ENCODE measurements at places on chromosomes 4 and X.
A peak's percentile ranks its signal among the peaks of the same experiment; 100 is the strongest.

- no peak for DNase-seq
Measured at GRCh38 chrX:96776966-96777365, 92.3 kb downstream of the DIAPH2 start.

- DNase-seq: no peak
Measured at GRCh38 chr4:20317424-20317985, 65.8 kb downstream of the SLIT2 start.

GRCh38 chr4:122005064-122005755 lies 53.4 kb upstream of the TRPC3 start:
- no peak for DNase-seq

- DNase-seq: peak; percentile 68
Measured at GRCh38 chr4:37825968-37826294, 555 bp upstream of the PGM2 start.

DNA sequence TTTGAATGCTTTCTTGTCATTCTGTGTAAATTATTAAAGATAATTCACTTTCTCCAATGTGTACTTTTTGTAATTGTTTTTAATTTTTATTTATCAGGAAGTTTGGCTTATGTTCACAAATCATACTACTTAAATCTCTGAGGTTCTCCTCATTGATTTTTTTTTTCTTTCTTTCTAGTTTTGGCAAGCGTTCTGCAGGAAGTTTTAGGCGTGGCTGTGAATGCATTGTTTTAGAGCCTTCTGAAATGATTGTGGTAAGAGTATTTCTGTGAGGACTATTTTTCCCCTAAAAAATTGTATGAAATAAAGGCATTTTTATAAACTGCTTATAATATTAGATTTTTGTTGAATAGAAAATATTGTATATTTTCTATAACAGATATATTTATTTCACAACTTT lies 135.8 kb downstream of the RAPGEF2 start:
- no peak for DNase-seq

DNA sequence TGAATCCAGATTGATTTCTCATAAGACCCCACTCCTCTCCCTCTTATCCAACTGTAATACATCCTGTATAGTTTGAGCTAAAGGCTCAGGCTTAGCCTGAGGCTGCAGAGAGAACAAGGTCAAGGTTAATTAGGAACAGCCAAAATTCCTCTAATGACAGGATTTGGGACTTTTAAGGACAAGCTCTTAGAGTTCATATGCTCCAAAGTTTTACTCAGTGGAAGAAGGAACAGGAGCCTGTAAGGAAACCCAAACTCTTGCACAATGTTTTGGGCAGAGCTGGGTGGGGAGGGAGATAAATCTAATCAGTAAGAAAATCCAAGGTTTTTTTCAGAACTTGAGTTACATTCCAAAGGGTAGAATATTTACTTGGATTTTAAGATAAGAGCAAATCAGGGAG lies 238.8 kb downstream of the QDPR start:
- no peak for DNase-seq

DNA sequence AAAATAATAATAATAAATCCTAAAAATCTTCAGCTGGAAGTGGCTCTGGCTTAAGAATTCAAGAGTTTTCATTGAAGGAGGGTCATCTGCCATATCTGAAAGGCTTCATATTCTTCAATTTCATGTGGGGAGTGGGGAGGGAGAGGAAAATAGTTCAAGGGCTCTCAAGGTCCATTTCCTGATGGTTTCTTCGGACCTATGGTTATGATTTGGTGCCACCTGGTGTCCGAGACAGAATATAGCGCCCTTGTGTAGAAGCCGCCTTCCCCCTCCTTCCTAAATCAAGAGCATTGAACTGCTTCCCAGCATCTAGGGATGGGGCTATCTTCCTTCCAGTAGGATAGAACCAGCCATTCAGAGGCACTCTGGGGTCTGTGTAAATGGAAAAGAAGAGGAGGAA lies 34.3 kb downstream of the NLGN3 start:
- peak; percentile 40 for DNase-seq

DNA sequence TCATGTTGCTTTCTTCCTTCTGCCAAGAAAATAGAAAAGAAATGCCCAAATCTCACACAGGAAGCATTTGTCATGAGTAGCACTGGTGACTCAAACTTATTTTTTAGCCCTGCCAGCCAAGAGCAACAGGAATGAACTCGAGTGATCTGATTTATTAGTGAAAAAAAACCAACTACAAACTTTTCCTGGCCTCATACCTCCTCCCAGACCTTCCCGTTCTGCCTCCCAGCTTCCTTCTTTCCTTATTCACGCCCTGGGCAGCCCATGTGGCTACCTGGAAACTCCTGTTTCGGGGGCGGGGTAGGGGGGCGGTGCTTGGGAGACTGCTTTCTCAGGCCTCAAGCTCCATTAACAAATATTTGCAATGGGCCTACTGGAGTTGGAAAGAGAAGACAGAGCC lies 178.5 kb downstream of the NHS start:
- no peak for DNase-seq

GRCh38 chr4:67465763-67466052 lies 79.6 kb downstream of the CENPC start:
- no peak for DNase-seq

DNA sequence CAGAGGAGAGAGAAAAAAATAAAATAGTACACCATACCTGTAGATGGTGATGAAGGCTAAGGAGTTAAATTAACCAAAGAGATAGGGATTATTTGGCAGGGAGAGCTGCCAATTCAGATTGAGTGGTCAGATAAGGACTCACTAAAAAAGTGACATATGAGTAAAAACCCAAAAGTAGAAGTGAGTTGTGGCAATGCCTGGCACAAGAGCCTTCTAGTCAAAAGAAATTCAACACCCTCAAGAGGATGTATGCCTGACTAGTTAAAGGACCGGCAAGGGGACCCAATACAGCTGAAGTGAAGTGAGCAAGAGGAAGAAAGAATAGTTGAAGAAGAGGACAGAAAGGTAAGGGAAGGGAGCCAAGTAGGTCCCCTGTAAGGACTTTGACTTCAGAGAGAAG lies 34.9 kb downstream of the ELF2 start:
- DNase-seq: no peak

DNA sequence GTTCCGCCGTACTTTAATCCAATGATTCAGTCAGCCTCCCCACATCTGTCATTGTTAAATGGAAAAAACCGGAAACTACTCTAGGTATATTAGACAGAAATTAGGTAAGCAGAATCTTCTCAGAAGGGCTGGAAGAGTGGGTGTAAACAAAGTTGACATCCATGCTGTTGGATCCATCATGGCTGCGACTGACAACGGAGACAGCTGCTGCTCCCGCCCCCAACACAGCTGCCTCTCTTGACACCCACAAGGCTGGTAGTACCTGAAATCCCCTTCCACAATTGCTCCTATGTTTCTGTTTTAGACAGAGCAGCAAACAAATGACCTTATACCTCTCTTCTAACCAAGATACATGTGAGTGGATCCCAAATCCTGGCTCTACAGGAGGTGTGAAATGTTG lies 66.6 kb downstream of the RXFP1 start:
- no peak for DNase-seq

- DNase-seq: no peak
Measured at GRCh38 chrX:69109706-69110105, 55.5 kb downstream of the PJA1 start.

DNA sequence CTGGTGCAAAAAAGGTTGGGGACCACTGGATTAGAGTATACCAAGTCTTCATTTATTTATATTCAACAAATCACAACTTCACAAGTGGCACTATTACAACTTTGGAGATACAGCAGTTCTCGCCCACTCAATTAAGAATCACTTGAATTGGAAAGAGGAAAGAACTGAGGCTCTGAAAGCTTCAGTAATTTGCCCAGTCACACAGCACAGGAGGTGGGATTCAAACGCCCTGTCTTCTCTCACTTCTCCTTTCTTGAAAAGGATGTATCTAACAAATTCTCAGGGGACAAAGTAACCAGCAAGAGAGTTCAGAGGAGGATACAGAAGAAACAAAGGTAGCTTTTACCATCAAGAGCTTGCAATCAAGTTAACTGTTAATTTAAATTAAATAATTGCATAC lies 12.4 kb downstream of the SMIM14 start:
- DNase-seq: peak; percentile 18

DNA sequence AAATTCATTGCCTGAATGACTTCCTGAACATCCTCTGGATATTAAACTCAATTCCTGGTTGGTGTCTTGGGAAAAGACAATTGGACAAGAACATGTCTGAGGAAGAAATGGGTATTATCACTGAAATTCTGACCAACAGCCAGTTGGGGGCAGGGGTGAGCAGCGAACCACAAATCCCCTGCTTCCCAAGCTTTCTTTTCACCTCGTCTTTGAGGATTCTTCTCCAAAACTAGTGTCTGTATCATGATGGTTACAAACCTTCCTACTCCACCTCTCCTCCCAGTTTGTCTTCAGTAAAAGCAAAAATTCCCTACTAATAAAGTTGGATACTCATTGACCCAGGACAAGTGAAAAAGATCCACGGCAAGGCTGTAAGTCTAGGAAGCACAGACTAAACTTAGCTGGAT lies 48.3 kb upstream of the WDR1 start:
- peak; percentile 34 for DNase-seq

- no peak for DNase-seq
Measured at GRCh38 chr4:141066690-141067089, 66.6 kb downstream of the RNF150 start.

GRCh38 chr4:112511093-112511802 lies 4.7 kb downstream of the NEUROG2 start:
- DNase-seq: no peak

DNA sequence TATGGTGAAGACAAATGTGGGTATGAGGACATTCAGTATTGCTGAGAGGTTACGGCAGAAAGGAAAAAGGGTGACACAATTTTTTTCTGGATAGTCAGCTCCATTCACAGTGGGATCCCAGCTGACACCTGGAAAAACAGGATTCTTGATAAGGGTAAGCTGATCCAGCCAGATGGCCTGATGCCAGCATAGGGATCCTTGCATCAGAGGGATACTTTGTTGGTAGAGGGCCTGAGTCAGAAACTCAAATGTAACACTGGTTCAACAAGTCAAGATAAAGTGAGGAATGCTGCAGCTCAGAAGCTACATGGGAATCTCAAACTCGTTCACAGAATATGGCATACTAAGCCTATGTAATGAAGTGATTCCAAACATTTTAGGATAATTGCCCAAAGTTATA lies 726.7 kb downstream of the C4orf33 start:
- no peak for DNase-seq

- DNase-seq: no peak
Measured at GRCh38 chr4:23991444-23991843, 101.6 kb upstream of the PPARGC1A start.

DNA sequence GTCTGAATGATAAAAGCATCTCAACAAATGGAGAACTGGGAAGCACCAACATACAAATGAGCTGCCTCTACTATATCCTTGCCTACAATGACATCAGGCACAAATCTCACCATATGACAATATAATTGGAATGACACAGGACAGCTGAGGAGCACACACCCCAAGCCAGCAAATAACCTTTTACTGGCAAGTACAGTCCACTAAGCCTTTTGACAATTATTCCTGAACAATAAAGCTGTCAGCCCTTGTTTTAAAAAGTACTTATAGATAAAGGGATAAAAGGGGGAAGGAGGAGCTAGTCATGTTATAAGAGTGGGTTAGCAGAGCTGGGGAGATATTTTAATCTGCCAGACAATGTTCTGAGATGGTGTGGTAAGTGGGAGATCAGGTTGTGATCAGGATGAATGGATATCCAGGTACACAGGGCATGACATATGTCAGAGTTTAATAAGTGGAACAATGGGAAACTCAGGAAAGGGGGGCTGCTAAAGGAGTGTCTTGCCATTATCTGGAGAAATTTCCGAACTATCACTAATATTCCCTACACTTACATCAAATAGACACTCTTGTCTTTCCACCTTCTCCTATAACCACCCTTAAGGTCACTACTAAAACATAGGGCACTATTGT lies 127.6 kb downstream of the GPC3 start:
- DNase-seq: no peak

DNA sequence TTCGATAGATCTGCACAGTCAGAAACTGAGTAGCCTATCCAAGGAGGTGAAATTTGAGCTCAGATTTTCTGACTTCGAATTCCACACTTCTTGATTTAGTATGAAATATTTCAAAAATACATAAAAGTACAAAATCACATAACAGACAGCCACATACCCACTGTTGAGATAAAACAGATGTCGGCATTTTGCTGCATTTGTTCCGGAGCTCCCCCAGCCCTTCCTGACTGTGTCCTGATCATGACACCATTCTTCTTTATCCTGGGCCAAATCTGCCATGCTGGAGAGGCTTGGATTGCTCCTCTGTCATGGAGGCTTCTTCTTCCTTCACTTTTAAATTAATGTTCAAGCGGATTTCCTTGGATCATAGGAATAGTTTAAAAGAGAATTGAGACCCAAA lies 124.2 kb upstream of the RBPJ start:
- DNase-seq: no peak

- no peak for DNase-seq
Measured at GRCh38 chr4:163161536-163162205, 5.0 kb downstream of the NAF1 start.

GRCh38 chrX:97494756-97495372 lies 611.2 kb downstream of the RPA4 start:
- DNase-seq: no peak

- DNase-seq: no peak
Measured at GRCh38 chrX:10176121-10177003, 19.6 kb downstream of the CLCN4 start.

DNA sequence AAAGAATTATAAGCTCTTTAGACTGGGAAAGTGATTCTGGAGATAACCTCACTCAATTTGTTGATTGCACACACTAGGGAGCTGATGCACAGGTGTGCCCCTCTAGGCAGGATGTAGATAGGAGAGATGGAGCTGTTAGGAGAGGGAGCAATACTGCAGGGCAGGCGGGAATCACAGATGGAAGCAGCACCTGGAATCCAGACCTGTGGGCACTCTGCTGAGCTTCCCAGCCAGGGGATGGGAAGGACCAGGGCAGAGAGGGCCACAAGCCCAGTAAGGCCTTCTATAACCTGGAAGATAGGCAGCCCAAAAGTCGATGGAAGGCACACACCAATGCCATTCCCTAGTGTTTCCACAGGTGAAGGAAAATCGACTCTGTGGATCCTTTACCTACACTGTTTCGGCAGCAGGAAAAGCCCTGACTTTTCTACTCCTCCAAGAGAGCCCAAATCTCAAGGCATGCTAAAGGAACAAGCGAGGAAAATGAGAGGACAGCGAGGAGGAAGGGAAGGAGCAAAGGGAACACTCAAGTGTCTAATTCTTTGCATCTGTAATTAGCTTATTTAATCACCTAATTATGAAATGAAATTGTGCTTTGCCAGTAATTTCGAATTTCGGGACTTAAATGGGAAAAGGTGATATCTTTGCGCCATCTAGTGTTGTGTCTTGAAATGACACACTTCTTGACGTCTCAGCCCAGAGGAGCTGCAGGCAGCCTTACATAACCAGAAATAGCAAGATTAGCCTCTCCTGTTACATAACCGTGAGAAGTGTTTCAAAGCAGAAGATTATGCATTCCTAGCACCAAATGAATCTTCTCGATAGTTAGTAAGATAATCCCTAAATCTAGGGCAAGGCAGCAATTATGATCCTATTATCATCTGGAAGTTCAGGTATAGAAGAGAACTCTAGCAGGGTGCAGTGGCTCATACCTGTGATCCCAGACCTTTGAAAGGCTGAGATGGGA lies 31.0 kb upstream of the TLR3 start:
- DNase-seq: peak; percentile 47

GRCh38 chr4:15469402-15470127 lies at the start of gene CC2D2A:
Gene CC2D2A, plus strand, starts transcription at chr4:15469882. Its CDS starts 6,051 bp downstream, at chr4:15475933.
- DNase-seq: no peak

GRCh38 chrX:53072418-53073114 lies 9.6 kb upstream of the TSPYL2 start:
- DNase-seq: no peak

GRCh38 chr4:6902318-6903042 lies 7.1 kb upstream of the TBC1D14 start:
- DNase-seq: no peak

Measured in GDM1 (cell line).